Endothelial cell (in vitro differentiated cells): ENCODE measurements at places on chromosomes 1 and 21.

- no peak for DNase-seq
Observed at GRCh38 chr1:240666568-240667198, 54.7 kb upstream of the GREM2 start.

DNA sequence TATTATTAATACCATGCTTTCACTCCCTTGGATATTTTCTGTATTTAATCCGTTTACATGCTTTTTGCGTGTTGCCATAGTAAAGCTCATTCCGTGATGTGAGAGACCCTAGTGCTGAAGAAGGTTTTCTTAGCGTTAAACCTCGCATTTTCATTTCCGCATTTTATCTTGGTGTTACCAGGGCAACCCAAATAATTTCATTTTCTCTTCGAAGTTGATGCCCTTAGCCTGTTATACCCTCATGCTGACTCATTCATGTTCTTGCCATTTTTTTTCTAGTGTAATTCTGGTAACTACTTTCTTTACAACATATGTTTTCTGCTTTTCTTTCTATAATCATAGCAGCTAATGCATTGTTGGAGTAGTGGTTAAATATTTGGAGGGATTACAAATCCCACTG, 37.2 kb downstream of the LRRC8C start:
- DNase-seq, result no peak

DNA sequence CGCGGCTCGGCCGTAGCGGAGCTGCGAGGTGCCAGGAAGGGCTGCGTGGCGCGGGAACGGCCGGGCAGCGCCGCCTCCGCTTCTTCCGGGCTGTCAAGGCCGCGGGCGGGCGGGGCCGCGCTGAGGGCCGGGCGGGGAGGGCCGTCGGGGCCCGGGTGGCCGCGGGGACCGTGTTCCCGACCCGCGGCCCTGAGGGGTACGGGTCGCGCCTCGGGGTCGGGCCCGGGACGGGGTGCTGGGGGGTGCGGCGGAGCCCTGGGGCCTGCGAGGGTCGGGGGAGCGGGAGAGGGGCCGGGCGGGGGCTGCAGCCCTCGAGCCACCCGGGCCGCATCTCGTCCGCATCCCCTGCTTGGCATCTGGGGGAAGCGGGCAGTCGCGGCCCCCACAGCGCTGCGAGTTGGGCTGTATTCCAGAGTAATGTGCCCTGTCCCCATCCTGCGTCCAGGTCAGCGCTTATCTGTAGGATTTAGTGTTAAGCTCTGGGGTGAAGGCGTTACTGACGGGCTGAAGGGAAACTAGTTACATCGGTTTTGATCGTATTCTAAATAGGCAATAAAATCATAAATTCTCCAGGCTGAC, 379 bp downstream of the RER1 start:
- DNase-seq, result no peak

GRCh38 chr1:198333744-198334143, 176.9 kb downstream of the NEK7 start:
- no peak for DNase-seq

DNA sequence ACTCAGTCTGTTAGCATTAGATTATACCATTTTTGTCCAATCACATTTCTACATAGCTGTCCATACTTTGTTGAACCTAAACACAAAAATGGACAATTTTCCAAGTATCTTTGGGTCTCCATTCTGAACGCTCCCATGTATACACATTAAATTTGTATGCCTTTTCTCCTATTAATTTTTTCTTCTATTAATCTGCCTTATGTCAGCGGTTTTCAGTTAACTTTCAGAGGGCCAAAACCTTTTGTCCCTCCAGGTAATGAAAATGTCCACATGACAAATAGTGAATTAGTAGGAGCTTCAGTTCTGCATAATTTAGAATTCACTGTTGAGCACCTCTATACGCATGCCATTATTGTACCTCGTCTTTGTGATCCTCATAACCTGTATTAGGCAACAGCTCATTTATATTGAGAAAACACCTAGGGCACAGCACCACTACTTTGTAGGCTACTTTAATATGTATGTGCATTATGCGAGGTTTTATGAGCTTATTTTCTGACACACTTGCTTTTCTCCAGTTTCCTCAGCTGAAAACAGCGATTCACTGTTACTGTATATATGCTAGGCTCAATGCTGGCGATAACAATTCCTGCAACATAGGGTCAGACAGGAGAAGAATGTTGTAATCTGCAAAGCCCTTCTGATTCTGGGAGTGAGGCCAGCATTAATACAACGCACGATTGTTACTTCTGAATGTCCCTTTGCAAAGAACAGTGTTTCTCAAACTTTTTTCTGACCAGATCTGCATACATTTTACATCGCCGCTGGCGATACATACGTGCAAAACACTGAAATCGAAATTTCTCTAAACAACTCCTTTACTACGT, 1.1 kb upstream of the ABCD3 start:
- DNase-seq, result no peak

- no peak for DNase-seq
Observed at GRCh38 chr1:59079434-59080140, 217.3 kb upstream of the FGGY start.

- DNase-seq, result no peak
Observed at GRCh38 chr1:201515062-201515750, 8.3 kb upstream of the CSRP1 start.

- DNase-seq, result peak; percentile 87
Observed at GRCh38 chr1:100351095-100351887, 1.0 kb upstream of the CDC14A start.

GRCh38 chr1:39689214-39689613, 2.0 kb downstream of the HPCAL4 start:
- DNase-seq, result no peak

GRCh38 chr1:151443846-151444782, 15.2 kb downstream of the POGZ start:
- peak; percentile 62 for DNase-seq

- DNase-seq, result no peak
Observed at GRCh38 chr21:26626187-26626586, 53.1 kb upstream of the CYYR1 start.

- no peak for DNase-seq
Observed at GRCh38 chr1:18927082-18927653, 24.8 kb upstream of the ALDH4A1 start.

DNA sequence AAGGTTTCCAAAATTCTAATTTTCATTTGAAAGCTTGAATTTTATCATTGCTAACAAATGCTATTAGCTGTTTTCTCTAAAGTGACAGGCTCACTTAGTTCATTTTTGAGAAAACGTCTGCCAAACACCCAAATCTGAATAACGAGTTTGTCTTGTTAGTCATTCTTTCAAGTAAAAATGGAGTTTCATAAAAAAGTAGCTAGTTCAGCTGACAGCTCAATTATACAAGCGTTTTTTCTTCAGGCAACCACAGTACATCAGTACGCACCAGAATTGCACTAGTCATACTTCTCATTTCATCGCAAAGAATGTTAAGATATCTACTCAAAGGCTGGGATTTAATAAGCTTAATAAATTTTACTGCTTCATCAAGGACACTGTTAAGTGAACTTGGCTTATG, 72.3 kb upstream of the SLFNL1 start:
- DNase-seq, result no peak

- DNase-seq, result no peak
Observed at GRCh38 chr1:41851589-41851988, 67.1 kb downstream of the HIVEP3 start.

DNA sequence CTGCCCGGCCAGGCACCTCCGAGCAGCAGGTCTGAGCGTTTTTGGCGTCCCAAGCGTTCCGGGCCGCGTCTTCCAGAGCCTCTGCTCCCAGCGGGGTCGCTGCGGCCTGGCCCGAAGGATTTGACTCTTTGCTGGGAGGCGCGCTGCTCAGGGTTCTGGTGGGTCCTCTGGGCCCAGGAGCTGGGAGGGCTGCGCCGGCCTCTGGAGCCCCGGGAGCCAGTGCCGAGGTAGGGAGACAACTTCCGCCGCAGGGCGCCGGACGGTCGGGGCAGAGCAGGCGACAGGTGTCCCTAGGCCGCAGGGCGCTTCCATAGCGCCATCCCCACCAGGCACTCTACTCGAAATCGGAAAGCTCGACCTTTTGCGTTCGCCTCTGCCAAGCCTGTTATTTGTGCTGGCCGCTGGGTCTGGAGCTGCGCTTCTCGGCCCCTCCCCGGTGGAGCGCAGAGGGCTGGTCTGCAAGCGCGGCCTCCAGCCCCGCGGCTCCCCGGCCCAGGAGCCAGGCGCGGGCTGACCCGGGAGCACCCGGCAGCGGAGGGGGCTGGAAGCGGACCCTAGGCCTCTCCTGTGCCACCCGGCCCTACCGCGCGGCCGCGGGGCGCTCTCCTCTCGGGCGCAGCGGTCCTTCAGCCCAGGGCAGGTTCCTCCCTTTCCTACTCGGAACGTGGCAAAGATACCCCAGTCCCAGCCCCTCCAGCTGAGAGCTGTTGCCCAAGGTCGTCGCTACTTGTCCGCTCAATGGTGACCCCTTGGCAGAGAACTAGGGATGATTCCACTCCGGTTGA, 2.2 kb downstream of the SIM2 start:
- DNase-seq, result peak; percentile 45

DNA sequence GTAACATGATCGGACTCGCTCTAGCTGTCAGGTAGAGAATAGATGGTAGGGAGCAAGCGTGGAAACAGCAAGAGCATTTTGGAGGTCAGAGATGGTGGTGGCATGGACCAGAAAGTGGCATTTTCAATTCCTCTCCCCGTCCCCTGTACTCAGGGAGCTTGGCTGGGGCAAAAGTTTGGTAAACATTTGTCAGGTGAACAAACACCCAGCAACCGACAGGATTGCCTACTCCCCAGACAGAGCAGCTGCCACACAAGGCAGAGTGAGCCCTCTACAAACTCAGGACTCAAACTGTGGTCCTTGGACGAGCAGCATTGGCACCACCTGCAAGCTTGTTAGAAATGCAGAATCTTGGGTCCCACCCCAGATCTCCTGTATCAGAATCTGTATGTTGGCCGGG, 14.3 kb downstream of the PTAFR start:
- no peak for DNase-seq

GRCh38 chr1:221165839-221166500, 286.7 kb downstream of the HLX start:
- DNase-seq, result no peak

DNA sequence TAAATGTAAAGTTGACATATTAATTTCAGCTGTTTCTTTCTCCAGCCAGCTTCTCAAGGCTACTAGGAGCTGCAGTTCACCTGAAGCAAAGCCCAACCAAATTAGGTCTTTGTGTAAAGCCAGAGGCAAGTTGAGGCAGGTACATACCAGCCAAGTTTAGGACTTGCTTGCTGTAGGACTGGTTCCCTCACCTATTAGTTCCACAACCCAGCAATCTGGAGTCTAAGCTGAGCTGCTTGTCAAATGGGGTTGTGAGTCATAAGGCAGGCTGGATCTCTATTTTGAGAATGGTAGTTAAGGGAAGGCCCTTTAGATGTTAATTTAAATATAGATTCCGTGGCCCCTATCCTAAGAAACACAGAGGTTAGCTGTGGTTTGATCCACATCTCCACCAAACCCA, 7.6 kb upstream of the FLG2 start:
- DNase-seq, result no peak

DNA sequence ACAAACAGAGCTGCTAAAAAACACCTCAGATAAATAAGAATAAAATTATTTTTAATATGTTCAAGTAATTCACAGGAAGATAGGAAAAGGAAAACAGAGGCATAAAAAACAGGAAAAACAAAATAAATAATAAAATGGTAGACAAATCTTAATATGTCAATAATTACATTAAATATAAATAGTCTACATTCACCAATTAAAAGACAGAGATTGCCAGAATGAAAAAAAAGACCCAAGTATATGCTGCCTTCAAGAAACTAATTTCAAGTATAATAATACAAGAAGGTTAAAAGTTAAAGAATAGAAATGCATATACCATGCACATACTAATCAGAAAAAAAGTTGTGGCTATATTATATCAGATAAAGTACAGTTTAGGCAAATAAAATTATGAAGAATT, 1.9 kb downstream of the CYP2J2 start:
- DNase-seq, result no peak

- peak; percentile 26 for DNase-seq
Observed at GRCh38 chr1:18556364-18556763, 74.3 kb upstream of the PAX7 start.

GRCh38 chr1:26677306-26678115, 18.3 kb upstream of the ARID1A start:
- DNase-seq, result peak; percentile 55

DNA sequence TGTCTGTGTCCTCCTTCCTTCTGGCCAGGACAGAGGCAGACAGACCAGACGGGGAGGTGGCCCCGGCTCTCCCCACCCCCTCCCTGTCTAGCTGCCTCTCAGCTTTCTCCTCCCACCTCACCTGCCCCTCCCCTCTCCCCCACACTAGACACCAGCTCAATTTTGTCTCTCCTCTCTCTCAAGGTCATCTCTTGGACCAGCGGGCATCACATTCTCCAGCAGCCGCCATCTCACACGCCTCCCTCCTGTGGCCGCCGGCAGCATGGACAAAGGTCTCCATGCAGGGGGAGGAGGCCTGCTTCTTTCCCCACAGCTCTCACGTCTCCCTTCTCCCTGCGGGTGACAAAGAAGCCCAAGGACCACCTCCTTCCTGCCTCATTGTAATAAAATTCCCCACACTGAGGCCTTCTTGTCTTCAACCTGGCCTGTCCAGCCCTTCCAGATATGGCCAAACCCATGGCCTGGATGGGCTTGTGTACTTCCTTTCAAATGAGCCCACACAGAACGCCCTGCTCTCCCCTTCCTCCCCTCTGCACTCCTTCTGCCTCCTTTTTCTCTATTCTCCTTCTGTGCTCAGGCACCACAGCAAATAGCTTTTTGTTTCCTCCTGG, 14.6 kb downstream of the OPTC start:
- no peak for DNase-seq

DNA sequence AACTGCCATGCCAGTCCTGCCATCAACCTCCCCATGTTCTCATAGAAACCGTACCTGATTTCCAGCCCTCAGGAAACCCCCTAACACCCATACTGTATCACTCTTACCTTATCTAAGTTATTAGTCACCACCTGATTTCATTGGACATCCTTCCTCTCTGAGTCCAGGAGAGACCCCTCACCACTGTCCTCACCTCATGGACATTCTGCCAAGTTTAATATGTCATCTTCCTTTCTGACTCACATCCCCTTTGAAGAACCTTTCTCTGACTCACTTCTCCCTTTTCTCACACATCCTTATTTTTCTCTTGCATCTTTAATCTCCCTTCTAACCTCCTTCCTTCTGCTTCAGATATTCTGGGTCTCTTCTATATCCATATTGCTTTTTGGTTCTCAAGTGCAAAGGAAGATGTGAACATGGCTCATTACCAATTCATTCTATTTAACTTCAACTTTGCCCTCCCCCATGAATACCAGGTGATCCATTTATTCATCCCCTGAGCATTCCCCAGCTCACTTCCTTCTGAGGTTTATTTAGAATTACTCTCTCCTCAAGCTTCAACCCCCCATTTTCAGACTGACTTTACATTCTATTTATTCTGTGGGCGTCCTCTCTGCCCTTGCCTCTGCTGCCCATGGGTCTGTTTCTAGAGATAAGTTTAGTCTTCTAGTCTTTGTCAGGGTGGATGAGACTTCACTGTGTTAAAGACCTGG, 206.8 kb upstream of the ESRRG start:
- DNase-seq, result no peak

DNA sequence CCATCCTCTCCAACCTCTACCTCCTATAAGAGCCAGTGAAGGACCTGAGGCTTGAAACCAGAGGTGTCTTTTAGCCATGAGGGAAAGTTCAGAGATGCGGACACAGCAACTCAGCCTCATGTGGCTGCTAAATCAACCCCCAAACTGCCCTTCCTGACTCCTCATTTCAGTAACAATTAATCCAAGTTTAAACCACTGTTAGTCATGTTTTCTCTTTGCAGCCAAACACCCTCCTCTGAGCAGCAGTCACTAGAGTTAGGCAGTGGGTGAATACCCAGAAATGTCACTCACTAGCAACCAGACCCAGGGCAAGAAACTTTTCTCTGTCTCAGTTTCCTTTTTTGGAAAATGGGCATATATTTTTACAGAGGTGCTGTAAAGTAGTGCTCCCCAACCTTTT, 71.2 kb downstream of the KCNJ15 start:
- no peak for DNase-seq

- DNase-seq, result no peak
Observed at GRCh38 chr1:46181343-46182260, 5.3 kb upstream of the P3R3URF start.
